ENCODE measurements at places on chromosomes 3 and 15.

- no peak for DNase-seq
These were observed 632.7 kb downstream of the CADM2 start for GRCh38 chr3:85591451-85591850.

DNA sequence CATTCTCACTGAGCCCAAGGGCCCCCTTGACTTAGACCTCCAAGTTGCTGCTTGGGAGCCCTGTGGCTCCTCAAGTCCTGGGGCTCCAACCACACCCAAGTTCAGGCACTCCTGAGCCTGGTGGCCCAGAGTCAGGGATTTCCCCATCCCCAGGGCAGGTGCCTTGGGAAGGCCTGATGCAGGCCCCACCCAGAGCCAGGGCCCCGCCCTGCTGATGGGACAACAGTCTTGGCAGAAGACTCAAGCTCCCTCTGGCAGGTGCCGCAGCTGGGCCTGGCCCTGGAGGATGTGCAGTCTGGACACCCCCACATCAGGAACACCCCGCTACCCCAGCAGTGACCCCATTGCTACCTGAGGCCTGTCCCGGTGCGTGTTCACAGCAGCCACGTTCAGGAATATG is 17.7 kb upstream of the SHISA5 start:
- no peak for DNase-seq

DNA sequence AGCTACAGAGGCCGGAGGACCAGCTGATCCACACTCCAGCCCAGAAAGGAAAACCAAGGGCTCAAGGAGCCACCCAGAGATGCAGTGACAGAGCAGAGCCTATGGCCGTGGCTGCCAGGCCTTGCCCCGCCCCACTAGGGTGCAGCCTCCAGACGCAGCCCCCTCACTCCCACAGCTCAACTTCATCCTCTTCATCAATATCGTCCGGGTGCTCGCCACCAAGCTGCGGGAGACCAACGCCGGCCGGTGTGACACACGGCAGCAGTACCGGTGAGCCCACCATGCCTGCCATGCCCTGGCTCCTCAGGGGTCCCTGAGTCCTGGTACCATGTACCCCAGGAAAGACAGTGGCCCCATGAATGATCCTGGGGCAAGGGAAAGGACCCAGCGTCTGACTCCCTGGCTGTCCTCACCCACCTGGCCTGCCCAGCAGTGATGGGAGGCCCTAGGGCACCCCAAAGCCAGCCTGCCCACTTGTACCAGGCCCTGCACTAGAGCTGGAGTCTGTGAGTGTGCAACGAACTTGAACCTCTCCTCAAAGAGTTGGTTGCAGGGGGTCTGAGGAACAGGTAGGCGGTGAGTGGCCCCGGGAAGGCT is 24.2 kb downstream of the PTH1R start:
- DNase-seq, result no peak

GRCh38 chr3:195895078-195895860 is 13.1 kb downstream of the TNK2 start:
- peak; percentile 74 for DNase-seq

DNA sequence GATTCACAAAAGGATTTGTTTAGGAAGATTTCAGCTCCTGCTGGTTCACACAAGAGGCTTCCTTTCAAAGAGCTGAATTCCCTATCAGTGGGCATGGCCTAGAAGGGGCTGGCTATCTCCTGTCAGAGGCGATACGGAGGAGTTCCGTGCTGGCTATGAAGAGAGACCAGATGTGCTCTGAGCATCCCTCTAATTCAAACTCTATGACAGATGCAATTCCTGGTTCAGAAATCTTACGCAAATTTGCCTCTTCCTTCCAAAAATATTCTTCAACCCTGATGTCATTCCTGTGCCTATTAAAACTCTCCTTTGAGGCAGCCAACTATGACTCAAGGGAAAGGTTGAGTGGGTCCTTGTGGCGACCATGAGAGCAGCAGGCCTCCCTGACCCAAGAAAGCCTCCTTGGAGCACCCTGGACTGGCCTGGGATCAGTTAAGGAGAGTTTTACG is 139.3 kb upstream of the HES1 start:
- DNase-seq, result no peak

DNA sequence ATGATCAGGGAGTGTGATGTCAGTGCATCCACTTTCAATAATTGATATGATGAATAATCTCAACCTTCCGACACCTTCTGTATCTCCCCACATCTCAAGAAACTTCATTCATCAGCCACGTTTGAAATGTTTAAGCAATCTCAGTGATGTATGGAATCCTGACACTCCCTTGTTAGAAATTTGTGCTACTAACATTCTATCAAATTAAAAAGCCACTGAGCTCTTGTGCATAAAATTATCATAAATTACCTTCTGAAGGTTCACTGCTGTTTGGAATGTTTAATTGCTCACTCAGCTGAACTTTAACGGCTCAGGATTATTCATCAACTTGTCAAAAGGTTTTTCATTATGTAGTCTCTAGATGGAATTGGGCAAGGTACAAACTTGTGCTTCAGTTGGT is 108.4 kb upstream of the DPH6 start:
- DNase-seq, result no peak

GRCh38 chr15:25800761-25801515 is 62.2 kb downstream of the ATP10A start:
- DNase-seq, result no peak

DNA sequence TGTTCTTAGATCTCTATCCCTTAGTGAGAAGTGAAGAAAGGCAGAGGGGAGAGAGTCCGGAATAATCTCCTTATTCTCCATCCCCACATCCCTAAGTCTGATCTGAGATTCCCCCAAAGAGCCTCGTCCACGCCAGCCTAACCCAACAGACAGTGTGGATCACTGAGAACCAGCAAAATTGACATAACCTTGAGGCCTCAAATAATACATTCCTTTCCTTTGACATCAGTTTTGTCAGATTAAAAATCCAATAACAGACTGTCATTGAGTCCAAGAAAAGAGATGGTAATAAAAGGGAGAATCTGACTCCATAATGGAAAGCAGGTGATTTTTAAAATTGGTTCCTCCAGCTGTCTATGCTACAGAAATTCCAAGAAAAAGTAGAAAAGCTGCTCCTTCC is 7.7 kb upstream of the SIAH2 start:
- DNase-seq, result no peak

GRCh38 chr3:149270180-149270579 is 48.6 kb upstream of the CP start:
- no peak for DNase-seq

DNA sequence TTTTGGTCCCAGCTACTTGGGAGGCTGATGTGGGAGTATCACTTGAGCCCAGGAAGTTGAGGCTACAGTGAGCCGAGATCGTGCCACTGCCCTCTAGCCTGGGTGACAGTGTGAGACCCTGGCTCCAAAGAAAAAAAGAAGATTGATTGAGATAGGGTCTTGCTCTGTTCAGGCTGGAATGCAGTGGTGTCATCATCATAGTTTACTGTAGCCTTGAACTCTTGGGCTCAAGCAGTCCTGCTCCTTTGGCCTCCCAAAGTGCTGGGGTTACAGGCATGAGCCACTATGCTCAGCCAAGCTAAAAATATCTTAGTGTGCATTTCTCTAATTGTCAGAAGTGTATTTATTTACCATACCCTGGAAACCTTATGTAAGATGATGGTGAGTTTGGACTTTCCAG is 43.9 kb downstream of the IGF1R start:
- no peak for DNase-seq

DNA sequence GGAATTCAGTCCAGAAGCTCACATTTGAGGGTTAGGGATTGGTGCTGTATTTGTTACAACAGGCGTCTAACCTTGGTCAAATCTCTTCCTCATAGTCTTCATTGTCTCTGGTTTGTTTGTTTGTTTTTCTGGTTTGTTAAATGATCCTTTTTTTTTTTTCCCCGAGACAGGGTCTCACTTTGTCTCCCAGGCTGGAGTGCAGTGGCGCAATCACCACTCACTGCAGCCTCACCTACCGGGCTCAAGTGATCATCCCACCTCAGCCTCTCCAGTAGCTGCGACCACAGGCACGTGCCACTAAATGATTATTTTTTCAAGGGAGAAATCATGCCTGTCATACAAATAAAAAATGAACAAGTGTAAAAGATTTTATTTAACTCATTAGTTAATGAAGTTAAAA is 14.3 kb upstream of the ADPGK start:
- no peak for DNase-seq

- peak; percentile 78 for DNase-seq
These were observed 63.2 kb downstream of the HCN4 start for GRCh38 chr15:73305331-73306211.

DNA sequence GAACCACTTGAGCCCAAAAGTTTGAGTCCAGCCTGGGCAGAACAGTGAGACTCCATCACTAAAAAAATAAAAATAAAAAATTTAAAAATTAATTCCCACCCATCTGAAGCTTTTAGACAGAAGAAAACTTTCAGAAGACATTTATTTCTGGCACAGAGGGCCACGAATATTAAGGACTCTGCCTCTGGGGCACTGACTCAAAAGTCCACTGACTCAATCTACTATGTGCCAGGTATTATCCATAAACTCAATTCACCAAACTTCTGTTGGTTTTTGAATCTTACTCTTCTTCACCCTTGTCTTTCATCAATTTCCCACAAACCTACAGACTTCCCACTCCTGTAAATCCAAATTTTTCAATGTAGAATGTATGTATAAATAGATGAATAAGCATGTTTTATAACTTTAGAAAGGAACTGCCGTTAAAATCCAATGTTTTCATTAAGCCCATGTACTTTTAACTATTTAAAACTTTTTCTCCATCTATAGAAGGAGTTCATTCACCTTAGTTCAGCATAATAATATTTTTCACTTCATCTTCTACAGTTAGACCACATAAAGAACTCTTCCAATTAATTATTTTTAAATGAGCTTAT is 19.9 kb downstream of the ATP13A3 start:
- DNase-seq, result no peak

GRCh38 chr3:179967622-179968021 is 69.1 kb downstream of the PEX5L start:
- DNase-seq, result no peak

DNA sequence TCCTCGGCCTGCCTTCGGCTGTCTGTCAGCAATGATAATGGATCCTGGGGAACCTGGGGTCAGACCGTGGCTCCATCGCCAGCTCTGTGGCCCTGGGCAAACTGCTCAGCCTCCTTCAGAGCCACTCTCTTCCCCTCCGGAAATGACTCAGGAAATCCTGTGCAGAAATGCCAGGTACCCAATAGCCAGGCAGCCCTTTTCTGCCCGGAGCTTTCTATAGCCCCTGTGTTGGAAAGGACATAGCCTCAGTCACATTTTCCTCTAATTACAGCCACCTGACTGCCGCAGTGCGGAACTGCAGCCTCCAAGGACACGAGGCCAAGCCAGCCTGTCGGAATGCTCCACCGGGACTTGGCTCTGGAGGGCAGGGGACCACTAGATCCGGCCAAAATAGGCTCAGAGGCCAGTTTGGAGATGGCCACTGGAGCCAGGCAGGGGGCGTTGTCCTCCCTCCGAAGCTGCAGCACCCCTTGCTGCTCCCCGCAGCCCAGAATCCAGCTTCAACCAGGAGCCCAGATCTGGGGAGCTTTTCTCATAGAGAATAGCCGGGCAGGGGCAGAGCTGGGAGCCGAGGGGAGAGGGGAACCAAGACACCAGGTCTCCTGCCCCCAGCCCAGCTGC is 11.6 kb upstream of the ZXDC start:
- DNase-seq, result peak; percentile 73

DNA sequence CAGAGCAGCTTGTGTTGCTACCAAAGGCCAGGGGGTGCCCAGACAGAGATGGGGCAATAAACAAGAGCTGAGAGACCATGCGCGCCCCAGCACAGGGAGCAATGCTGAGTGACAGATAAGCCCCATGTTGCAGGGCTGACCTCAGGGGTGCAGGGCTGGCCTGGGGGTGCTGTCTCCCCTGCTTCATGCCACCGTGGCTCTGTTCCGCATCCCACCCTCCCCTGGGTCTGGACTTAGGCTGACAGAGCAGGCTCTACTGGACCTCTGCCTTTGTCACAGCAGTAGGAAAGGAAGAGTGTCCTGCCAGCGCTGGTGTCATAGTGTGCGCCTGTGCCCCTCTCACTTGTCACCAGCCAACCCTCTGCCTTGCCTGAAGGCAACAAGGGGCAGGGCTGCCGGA is 67.4 kb upstream of the IQSEC1 start:
- no peak for DNase-seq

DNA sequence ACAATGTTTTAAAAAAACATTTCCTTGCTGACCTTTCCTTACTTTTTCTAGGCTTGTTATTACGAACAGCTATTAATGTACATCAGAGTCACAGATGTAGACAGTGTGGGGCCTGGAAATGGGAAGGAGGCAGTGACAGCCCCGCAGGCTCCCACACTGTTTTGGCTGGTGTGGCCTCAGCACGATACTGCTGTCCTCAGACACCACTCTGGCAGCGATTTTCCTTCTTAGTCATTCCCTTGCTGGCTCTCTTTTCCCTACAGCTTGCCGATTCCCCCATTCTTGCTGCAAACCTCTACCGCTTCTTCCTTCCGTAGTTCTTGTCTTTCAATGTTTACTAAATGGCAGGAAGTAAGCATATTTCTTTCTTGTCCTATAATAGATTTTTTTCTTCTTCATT is 113.1 kb downstream of the ABI3BP start:
- DNase-seq, result no peak

- DNase-seq, result no peak
These were observed 39.5 kb downstream of the ZBTB38 start for GRCh38 chr3:141407825-141408224.

- no peak for DNase-seq
These were observed 98.6 kb downstream of the ALCAM start for GRCh38 chr3:105465251-105465853.

DNA sequence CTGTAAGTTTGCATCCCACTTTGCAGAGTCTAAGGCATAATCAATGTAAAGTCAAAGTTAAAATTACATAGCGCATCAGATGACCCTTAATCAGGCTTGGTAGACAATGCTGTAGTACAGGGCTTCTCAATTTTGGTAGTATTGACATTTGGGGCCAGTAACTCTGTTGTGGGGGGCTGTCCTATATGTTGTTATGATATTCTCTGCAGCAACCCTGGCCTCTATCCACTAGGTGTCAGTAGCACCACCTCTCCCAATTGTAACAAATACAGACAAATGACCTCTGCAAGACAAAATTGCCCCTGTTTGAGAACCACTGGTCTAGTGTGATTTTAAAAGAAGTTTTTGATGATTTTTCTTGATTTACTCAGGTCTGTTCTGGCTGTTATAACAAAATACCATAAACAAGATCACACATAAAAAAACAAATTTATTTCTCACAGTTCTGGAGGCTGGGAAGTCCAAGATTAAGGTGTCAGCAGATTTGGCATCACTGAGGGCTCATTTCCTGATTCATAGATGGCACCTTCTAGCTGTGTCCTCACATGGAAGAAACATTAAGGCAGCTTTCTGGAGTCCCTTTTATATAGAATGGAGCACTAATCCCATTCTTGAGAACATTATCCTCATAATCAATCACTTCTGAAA is 37.6 kb upstream of the SLC9A9 start:
- DNase-seq, result peak; percentile 40

DNA sequence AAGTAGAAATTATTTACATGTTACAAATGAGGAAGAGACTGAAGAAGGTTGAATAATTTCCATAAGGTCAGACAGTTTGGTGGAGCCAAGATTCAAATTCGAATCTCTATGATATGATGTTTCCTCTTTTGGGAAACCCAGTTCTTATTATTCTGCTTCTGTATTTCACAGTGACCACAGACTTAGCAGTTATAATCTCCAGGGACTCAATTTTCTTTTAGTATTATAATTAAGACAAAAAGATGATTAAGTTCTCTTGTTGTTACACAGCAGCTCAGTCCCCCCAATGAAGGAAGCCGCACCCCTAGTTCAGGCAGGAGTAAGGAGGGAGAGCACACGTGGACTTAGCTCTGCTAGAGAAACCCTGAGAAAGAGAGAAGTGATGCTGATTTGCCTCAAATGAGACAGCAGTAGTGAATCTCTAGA is 130.6 kb downstream of the CCNL1 start:
- no peak for DNase-seq
